ENCODE measurements at places on chromosomes 7 and 10. TPM values are rescaled to one million over a fixed set of nuclear protein-coding genes. Genes with fewer than 3 reads are reported as not detected.
A peak's percentile ranks its signal among the peaks of the same experiment; 100 is the strongest.

- H3K4me3 ChIP-seq: no peak overlapping the region
- H3K36me3 ChIP-seq: no peaks in the 10 kb centered on the region
- H3K27ac ChIP-seq: no peak overlapping the region
- DNase-seq: no peak
- peaks cover 22% of the 10 kb centered on the region for H3K4me1 ChIP-seq
- no peaks in the 10 kb centered on the region for H3K27me3 ChIP-seq
These were observed 43.6 kb downstream of the SYPL1 start for GRCh38 chr7:106068538-106068961.

DNA sequence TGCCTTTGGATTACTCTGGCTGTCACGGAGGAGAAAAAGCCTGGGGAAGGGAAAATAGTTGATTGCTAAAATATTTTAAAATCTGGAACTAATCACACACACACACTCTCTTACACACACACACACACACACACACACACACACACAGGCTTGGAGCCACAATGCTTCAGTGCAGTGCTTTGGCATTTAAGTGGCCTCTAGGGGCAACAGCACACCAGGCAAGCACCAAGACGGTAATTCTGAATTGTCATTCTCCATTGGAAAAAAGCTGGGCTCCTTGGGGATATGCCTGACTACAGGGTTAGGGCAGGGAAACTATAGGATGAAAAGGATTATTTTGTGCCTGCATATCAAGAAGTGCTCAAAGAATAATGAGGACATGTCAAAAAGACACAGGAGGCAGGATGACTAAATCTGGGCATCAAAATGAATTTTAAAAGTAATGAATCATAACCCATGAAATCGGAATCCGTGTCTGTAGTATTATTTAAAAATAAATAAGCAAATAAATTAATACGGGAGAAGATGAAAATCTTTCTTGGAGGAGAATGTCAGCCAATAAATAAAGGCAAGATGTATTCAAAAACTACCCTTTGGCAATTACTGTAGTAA is 30.4 kb upstream of the DDC start:
- peaks cover 10% of the 10 kb centered on the region for H3K36me3 ChIP-seq
- H3K4me3 ChIP-seq: no peak overlapping the region
- no peaks in the 10 kb centered on the region for H3K4me1 ChIP-seq
- no peaks in the 10 kb centered on the region for H3K27me3 ChIP-seq

DNA sequence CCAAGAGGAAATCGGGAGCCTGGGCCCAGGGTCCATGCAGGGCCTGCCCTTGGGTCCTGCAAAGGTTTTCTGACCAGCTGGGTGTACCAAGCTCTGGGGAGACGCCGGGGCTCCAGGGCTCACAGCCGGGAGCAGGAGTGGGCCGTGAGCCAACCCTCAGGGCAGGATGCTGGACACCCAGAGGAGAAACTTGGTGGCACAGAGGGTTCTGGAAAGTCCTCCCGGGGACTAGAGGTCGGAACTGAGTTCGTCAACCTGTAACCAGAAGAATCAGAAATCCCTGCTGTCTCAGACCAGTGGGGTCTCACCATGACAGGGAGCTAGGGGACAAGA is 29.2 kb upstream of the PPP2R2D start:
- no peaks in the 10 kb centered on the region for H3K27me3 ChIP-seq
- no peak overlapping the region for H3K27ac ChIP-seq
- no peak overlapping the region for H3K4me3 ChIP-seq
- no peak for DNase-seq
- H3K4me1 ChIP-seq: no peaks in the 10 kb centered on the region
- H3K36me3 ChIP-seq: no peaks in the 10 kb centered on the region

- peak; percentile 74 for DNase-seq
- H3K27ac ChIP-seq: no peak overlapping the region
- no peaks in the 10 kb centered on the region for H3K36me3 ChIP-seq
- no peak overlapping the region for H3K4me3 ChIP-seq
- H3K27me3 ChIP-seq: peaks cover 5% of the 10 kb centered on the region
These were observed 3.6 kb downstream of the PRKAR2B start for GRCh38 chr7:107047902-107048782.

DNA sequence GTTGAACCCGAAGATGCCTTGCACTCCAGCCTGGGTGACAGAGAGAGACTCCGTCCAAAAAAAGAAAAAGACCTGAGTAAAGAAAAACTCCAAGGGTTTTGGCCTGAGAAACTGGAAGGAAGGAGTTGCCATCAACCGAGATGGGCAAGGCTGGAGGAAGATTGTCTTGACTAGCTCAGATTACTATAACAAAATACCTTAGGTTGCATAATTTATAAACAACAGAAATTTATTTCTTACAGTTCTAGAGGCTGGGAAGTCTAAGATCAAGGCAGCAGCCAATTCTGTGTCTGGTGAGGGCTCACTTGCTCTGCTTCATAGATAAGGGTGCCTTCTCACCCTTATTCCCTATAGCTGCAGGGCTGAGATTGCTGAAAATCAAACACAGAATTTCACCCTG is 91.2 kb downstream of the CUL2 start:
- DNase-seq: no peak
- H3K4me3 ChIP-seq: no peak overlapping the region

DNA sequence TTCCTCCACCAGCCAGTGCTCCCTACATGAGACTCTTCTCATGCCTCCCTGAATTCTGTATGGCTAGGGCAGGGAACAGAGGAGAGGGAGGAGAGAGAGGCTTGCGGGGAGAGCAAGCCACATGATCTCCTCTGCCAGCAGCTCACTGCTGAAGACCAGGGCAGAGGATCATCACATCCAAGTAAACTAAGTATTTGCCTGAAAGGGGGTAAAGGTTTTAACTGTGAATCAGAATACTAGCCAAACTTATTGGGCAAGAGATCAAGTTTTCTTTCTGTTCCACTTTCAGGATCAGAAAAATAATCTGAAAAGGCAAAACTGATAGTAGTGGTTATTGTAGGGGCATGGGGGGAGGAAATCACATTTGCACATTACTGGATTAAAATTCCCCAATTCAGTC is 17.8 kb upstream of the ERCC6 start:
- no peak overlapping the region for H3K4me3 ChIP-seq
- DNase-seq: no peak
- H3K4me1 ChIP-seq: peaks cover 4% of the 10 kb centered on the region
- no peaks in the 10 kb centered on the region for H3K36me3 ChIP-seq

DNA sequence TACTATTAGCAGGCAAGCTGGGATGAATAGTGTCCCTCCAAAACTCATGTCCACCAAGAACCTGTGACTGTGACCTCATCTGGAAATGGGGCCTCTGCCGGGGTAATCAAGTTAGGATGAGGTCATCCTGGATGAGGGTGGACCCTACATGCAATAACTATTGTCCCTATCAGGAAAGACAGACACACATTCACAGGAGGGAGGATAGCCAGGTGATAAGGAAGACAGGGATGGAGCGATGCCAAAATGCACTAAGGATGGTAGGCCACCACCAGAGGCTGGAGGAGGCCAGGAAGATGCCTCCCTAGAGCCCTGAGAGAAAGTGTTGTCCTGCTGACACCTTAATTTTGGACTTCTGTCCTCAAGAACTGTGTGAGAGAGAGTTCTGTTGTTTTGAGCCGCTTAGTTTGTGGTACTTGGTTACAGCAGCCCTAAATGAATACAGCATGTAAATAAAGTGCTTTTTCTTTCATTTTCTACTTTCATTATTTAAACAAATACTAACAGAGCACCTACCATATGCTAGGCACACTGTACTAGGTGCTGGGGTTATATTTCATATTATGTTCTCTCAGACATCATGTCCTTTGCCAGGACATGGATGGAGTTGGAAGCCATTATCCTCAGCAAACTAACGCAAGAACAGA is 111.9 kb downstream of the USP6NL start:
- no peak for DNase-seq
- H3K36me3 ChIP-seq: no peaks in the 10 kb centered on the region
- no peaks in the 10 kb centered on the region for H3K27me3 ChIP-seq
- no peak overlapping the region for H3K4me3 ChIP-seq
- H3K27ac ChIP-seq: no peak overlapping the region
- no peaks in the 10 kb centered on the region for H3K4me1 ChIP-seq

DNA sequence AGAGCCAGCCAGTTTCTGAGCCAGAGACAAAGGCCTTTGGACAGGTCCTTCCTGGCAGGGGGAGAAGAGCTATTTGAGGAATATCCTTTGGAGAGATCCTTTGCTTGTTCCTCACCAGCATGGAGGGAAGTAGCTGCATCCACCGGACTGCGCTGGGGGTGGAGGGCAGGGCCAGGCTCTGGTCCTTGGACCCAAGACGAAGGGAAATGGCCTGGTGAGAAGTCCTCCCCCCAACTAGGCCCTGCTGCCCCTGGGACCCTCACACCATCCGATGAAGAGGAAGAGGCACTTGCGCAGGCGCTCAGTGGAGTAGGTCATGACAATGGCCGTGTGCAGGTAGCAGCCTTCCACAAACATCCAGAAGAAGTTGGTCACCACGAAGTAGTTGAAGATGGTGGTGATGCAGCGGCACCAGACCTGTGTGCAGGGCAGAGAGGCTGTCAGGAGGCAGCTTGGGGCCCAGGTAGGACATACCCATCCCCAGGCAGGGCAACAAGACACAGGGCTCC is 19.8 kb downstream of the CRHR2 start:
- H3K4me3 ChIP-seq: no peak overlapping the region
- DNase-seq: no peak
- H3K36me3 ChIP-seq: no peaks in the 10 kb centered on the region
- no peaks in the 10 kb centered on the region for H3K4me1 ChIP-seq
- no peak overlapping the region for H3K27ac ChIP-seq

GRCh38 chr7:74056096-74056915 is 27.3 kb upstream of the LIMK1 start:
- H3K27me3 ChIP-seq: no peaks in the 10 kb centered on the region
- H3K27ac ChIP-seq: no peak overlapping the region
- no peaks in the 10 kb centered on the region for H3K36me3 ChIP-seq
- H3K4me3 ChIP-seq: no peak overlapping the region
- no peak for DNase-seq
- peaks cover 10% of the 10 kb centered on the region for H3K4me1 ChIP-seq

DNA sequence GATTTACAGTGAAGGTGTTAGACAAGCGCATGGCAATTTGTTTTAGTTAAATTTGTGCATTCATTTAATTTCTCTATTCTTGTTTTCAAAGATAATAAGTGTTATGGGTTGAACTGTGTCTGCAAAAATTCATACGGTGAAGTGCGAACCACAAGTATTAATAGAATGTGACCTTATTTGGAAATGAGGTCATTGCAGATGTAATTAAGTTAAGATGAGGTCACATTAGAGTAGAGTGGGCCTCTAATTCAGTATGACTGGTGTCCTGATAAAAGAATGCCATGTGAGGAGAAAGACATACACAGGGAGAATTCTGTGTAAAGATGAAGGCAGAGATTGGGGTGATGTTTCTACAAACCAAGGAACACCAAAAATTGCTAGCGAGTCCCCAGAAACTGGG is 158.8 kb upstream of the SEMA3E start:
- H3K4me1 ChIP-seq: no peaks in the 10 kb centered on the region
- no peak overlapping the region for H3K27ac ChIP-seq
- no peak for DNase-seq
- no peak overlapping the region for H3K4me3 ChIP-seq
- no peaks in the 10 kb centered on the region for H3K36me3 ChIP-seq

- no peak overlapping the region for H3K4me3 ChIP-seq
- DNase-seq: no peak
These were observed 242.1 kb upstream of the C7orf33 start for GRCh38 chr7:148348466-148348865.

GRCh38 chr10:29455095-29455494 is 166.2 kb downstream of the LYZL1 start:
- H3K36me3 ChIP-seq: no peaks in the 10 kb centered on the region
- no peaks in the 10 kb centered on the region for H3K4me1 ChIP-seq
- no peak overlapping the region for H3K27ac ChIP-seq

DNA sequence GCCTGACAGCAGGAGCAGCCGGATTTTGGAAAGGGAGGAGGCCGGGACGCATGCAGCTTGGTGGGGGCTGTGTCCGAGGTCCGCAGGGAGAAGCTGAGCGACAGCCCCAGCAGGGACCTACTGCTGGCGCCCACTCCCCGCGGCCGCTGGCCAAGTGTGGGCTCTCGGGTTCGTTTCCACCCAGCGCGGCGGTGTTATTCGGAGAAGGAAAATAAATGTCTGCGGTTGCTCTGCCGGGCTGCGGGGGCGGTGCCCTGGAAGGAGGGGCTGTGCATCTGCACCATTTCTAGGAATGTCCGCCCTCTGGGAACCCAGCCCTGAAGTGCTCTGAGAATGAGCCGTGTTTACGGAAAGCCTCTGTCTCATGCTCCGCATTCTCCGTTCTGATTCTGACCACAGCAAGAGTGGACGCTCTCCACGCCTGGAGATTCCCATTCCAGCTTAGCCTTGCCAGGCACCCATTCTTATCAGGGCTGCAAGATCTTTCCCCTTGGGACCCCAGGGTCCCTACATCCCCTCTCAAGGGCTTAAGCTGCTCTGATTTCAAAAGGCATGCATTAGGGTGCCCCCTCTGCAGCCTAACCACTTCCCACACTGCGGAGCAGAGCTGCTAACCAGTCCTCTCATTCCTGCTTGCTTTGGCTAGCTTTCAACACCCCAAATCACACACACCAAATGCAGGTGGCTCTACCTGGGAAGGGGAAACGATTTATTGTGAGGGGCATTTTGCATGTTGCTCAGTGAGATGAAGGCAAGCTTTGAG is 256.6 kb upstream of the GLI3 start:
- no peak overlapping the region for H3K27ac ChIP-seq
- peak; percentile 83 for DNase-seq
- peaks cover 18% of the 10 kb centered on the region for H3K27me3 ChIP-seq
- H3K36me3 ChIP-seq: no peaks in the 10 kb centered on the region

GRCh38 chr7:131720703-131721102 is 164.3 kb upstream of the PODXL start:
- no peak overlapping the region for H3K4me3 ChIP-seq
- no peak overlapping the region for H3K27ac ChIP-seq
- no peak for DNase-seq
- no peaks in the 10 kb centered on the region for H3K27me3 ChIP-seq
- no peaks in the 10 kb centered on the region for H3K4me1 ChIP-seq
- no peaks in the 10 kb centered on the region for H3K36me3 ChIP-seq

DNA sequence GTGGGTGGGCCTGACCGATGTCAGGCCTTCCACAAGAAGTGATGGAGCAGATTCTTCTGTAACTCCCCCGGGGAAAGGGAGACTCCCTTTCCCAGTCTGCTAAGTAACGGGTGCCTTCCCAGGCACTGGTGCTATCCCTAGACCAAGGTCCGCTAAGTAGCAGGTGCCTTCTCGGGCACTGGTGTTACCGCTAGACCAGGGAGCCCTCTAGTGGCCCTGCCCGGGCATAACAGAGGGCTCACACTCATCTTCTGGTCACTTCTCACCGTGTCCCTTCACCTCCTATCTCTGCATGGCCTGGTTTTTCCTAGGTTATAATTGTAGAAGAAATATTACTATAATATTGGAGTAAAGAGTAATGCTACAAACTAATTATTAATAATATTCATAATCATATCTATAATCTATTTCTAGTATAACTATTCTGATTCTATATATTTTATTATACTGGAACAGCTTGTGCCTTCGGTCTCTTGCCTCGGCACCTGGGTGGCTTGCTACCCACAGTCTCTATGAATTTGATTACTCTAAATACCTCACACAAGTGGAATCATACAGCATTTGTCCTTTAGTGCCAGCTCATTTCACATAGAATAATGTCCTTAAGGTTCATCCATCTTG is 1378.7 kb downstream of the XPNPEP1 start:
- H3K4me1 ChIP-seq: no peaks in the 10 kb centered on the region
- no peaks in the 10 kb centered on the region for H3K36me3 ChIP-seq
- DNase-seq: peak; percentile 80
- H3K27me3 ChIP-seq: no peaks in the 10 kb centered on the region
- H3K4me3 ChIP-seq: no peak overlapping the region

The ARHGAP22 gene
- total RNA-seq: 10.7 TPM

The OPN4 gene
- total RNA-seq: not detected

The CLDN3 gene
- total RNA-seq: 24.1 TPM

The NUDT13 gene
- 1.4 TPM for total RNA-seq

The HEPACAM2 gene
- not detected for total RNA-seq

The KCNIP2 gene
- total RNA-seq: 2.9 TPM

The MCM10 gene
- total RNA-seq: 30.7 TPM

The ABI1 gene
- 27.0 TPM for total RNA-seq
